ENCODE measurements at places on chromosomes 4 and X.

GRCh38 chrX:16155581-16156096 is 11.6 kb upstream of the MAGEB17 start:
- no peak for DNase-seq

DNA sequence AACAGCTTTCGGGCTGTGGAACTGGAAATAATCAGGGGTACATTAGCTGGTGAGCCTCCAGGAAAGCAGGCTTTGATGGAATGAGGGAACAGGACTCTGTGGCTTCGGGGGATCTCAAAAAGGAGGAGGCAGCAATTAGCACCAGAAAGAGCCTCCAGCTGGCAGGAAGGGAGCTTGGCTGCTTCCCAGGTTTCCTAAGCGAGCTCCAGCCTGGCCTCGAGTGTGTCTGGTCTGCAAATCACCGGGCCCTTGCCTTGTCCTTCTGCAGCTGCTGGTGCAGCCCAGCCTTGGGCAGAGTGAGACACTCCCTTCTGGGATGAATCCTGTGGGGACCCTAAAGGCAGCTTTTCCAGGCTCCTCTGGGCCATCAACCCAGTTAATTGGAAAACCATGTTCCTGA is 10.7 kb upstream of the PDHA1 start:
- DNase-seq: no peak

DNA sequence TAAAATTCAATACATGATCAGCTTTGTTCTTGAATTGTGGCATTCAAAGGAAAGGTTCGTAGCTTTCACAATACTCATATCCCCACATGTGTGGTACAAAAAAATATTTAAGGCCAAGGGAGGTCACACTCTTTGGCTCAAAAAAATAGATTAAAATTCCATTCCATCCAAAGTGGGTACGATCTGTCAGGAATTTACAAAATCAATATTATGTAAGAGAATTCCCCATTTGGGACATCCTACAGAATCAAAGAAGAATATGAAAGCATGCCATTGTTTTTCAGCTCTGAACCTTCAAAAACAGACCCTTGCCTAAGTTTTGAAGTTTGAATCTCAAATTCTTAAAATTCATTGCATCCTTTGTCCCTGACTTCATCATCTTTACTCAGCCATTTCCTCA is 85.8 kb downstream of the MID1 start:
- no peak for DNase-seq

DNA sequence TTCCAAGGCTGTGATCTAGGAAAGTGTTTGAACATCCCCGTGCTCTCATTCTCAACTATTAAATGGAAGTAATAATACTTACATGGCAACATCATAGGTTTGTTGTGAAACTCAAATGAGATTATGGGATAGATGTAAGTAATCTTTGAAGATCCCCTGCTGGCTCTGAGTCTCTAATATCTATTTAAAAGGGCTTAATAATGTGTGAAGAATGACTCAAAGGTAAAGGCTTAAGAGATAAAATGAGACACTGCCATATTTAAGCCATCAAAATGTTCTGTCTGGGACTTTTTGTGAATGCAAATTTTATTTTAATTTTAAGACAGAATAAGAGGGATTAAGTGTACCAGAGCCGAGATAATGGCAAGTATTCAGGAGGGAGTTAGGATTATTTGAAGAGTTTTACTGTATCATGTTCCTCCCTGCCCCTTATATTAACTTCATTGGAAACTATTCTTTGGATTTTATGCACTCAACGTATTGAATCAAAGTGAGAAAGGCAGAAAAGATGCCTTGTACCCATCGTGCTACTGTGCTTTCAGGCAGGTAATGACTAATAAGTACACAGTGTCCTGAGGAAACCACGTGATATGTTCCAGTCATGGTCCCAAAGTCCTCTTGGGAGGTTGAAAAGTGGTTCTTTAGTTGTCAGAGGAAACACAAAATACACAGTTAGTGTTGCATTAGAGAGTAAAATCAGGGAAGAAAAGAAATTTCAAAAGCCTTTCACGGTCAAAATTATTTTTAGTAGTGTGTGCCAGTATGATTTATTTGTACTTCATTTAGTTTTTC is 192.4 kb downstream of the RBM46 start:
- no peak for DNase-seq

GRCh38 chrX:154126101-154126500 is 17.9 kb upstream of the OPN1LW start:
- no peak for DNase-seq

- no peak for DNase-seq
These were observed 13.5 kb upstream of the SPP1 start for GRCh38 chr4:87961993-87962392.

GRCh38 chrX:147910607-147911006 is 1.1 kb upstream of the FMR1 start:
- no peak for DNase-seq

- DNase-seq: no peak
These were observed 408.3 kb downstream of the PPARGC1A start for GRCh38 chr4:23481566-23481965.

GRCh38 chr4:47788126-47788525 is 49.7 kb downstream of the CORIN start:
- no peak for DNase-seq

DNA sequence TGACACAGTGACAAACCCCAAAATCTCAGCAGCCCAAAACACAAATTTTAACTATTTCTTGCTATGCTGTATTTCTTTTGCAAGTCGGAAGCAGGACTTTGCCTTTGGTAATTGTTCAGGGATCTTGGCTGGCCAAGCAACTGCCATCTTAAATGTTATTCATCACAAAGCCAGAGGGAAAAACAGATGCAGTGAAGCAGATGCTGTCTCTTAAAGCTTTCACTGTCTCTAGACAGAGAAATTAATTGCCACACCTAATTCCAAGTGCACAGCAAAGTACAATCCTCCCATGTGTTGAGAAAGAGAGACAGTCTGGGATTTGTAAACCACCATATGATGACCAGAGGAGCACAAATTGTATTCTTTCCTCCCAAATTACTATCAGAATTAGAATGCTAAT is 30.0 kb upstream of the GALNT7 start:
- no peak for DNase-seq

GRCh38 chr4:36224972-36225903 is 19.1 kb downstream of the ARAP2 start:
- DNase-seq: no peak

- DNase-seq: no peak
These were observed 1.0 kb upstream of the OTOP1 start for GRCh38 chr4:4227510-4228355.

DNA sequence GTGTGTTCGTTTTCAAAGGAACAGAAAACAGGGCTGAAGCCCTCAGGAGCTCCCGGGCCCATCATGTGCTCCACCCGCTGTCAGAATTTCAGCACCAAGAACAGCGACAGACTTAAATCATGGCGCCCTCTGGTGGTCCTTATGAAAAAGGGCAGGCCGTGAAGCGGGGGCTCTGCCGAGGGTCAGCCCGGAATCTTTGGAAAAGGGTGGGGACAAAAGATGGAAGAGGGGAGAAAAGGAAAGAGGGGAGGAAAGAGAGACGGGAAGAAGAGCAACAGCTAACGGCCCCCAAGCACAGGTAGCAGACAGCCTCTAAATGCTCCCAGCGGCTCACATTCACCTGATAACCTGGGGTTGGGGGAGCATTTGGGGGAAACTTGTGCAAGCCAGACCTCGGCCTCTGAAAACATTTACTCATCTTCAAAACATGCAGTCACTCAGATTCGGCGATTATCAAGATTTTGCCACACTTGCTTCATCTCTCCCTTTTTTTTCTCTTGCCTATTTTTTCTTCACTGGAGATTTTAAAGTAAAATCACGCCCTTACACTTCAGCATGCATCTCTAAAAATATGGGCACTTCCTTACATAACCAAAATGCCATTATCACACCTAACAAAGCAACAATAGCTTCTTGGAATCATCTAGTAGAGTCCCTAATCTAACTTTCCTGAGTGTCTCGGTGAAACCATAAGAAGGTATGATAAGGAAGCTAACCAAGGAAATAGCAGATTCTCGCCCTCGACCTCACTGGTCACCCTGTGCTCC is 28.1 kb upstream of the MAN2B2 start:
- DNase-seq: peak; percentile 18

GRCh38 chrX:129875669-129876068 is 30.3 kb upstream of the UTP14A start:
- DNase-seq: no peak

DNA sequence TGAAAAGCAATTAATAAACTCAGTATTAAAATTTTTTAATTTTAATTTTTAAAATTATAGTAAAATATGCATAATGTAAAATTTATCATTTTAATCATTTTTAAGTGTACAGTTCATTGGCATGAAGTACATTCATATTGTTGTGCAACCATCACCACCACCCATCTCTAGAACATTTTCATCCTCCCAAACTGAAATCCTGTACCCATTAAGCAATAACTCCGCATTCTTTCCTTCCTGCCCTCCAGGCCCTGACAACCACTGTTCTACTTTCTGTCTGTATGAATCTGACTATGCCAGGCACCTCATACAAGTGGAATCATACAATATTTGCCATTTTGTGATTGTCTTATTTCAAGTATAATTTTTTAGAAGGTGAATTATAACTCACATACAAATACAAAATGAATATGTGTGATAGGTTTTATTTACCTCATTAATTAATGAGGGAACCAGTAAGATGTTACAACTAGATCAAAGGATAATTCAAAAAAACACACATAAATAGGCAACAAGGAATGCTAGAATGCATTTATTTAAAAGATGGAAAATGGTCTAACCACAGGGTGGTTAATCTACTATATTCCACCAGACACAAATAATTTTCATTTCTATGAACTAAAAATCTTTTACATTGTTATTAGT is 13.1 kb upstream of the AFF1 start:
- DNase-seq: no peak

GRCh38 chr4:155305619-155306018 is 71.1 kb downstream of the MAP9 start:
- no peak for DNase-seq

- no peak for DNase-seq
These were observed 63.1 kb upstream of the AFAP1 start for GRCh38 chr4:8002525-8003309.

GRCh38 chr4:25446611-25447010 is 69.5 kb downstream of the ANAPC4 start:
- DNase-seq: no peak

GRCh38 chr4:159111416-159111815 is 8.5 kb downstream of the RAPGEF2 start:
- DNase-seq: no peak

GRCh38 chr4:83276299-83277040 is 8.1 kb downstream of the COQ2 start:
- DNase-seq: no peak

GRCh38 chr4:182478475-182478874 is 235.3 kb downstream of the TENM3 start:
- DNase-seq: no peak

DNA sequence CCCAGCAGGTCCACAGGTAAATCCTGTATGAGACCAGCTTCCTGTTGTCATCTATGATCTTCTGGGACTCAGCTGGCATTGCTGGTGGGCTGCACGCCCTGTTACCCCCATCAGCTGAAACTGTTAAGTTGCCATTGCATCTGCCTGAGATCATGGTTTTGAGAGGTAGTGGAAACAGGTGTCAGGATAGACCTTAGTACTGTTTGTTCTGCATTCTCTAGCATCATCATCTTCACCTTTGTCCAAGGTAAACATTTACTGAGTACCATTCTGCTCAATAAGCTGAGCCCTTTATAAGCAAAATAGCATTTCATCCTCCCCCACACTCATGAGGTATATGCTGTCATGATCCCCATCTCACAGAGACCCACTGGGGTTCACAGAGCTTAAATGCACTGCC is 42.9 kb upstream of the PROM1 start:
- no peak for DNase-seq

GRCh38 chrX:42746606-42747005 is 31.4 kb downstream of the PPP1R2C start:
- DNase-seq: no peak

DNA sequence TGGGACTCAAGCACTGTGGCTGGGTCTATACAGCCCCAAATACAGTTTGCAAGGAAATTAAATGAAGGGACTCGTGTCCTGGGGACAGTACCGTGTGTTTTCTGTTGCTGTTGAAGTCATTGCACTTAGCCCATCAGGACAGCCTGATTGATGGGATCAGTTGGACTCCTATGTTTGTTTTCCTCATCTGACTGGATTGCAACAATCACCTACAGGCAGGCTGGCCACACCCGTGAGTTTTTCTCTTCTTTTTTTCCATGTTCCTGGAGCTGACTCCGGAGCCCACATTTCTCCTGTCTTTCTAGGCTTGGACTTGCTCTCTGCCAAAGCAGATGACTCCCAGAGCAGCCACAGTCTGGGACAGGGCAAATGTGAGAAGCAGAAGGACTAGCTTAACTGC is 38.1 kb downstream of the RTL9 start:
- DNase-seq: no peak

GRCh38 chr4:172777729-172778431 is 390.7 kb upstream of the GALNT7 start:
- no peak for DNase-seq

- DNase-seq: no peak
These were observed 97.9 kb downstream of the CPZ start for GRCh38 chr4:8690216-8691150.

- DNase-seq: no peak
These were observed 339.1 kb downstream of the GALNTL6 start for GRCh38 chr4:172152284-172152683.

DNA sequence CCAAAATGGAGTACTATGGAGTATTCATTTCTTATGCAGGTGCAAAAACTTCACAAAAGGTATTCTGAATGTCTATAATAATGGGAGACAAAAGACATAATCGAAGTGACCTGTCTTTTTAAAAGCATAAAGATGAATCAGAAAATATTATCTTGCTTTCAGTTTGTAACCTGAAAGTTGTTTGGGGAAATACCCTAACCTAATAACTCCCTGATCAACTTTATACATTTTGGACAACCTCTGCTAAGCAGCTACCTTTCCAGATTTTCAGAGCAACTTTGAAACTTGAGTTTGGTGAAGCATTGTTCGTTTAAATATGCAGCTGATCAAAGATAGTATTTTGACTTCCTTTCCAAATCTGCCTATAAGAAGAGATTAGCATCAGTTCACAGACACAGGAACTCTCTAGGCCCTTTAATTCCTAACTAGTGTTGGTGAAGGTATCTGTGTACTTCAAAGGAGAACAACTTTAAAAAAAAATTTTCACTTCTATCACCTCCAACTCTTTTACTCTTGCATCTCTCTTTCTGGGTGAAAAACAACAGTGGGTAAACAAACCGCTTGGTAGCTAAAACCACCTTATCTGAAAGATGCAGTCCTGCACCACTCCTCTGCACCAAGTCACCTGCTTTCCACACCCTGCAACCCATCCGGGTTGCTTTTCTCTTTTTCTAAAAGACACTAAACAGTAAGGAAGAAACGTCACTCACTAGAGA is 26.5 kb downstream of the CD40LG start:
- DNase-seq: no peak

DNA sequence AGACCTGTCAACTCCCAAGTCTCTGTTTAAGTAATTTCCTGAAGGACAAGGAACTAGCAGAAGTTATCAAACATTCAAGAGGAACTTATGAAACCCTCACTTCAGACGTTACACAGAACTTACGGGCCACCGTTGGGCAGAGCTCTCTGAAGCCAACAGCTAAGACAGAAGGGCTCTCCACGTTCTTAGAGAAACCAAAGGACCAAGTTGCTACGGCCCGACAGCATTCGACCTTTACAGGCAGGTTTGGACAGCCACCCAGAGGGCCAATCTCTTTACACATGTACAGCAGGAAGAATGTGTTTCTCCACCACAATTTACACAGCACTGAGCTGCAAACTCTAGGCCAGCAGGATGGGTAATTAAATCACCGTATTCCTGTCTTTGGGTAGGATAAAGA is 705.1 kb upstream of the GRID2 start:
- no peak for DNase-seq

Measured in activated T-cell treated with anti-CD3 and anti-CD28 coated beads for 48 hours (primary cell).